ENCODE measurements at places on chromosomes 7 and 10.

DNA sequence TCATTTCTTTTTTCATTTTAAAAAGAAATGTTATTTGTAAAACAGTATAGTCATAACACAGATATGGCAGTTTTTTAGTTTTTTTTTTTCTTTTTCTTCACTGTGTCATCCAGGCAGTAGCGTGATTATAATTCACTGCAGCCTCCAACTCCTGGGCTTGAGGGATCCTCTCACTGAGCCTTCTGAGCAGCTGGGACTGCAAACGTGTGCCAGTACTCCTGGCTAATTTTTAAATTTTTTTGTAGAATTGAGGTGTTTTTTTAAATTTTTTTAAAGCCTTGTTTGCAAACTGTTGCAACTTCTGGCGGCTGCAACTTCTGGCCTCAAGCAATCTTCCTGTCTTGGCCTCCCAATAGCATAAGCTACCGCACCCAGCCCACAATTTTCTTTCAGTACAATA is 63.0 kb downstream of the HELLS start:
- DNase-seq = no peak

GRCh38 chr7:5295039-5296014 is 12.6 kb downstream of the SLC29A4 start:
- no peak for DNase-seq

GRCh38 chr7:129560831-129561230 is 50.7 kb upstream of the NRF1 start:
- no peak for DNase-seq

- DNase-seq = no peak
Observed at GRCh38 chr10:102384606-102385429, 10.7 kb upstream of the NFKB2 start.

DNA sequence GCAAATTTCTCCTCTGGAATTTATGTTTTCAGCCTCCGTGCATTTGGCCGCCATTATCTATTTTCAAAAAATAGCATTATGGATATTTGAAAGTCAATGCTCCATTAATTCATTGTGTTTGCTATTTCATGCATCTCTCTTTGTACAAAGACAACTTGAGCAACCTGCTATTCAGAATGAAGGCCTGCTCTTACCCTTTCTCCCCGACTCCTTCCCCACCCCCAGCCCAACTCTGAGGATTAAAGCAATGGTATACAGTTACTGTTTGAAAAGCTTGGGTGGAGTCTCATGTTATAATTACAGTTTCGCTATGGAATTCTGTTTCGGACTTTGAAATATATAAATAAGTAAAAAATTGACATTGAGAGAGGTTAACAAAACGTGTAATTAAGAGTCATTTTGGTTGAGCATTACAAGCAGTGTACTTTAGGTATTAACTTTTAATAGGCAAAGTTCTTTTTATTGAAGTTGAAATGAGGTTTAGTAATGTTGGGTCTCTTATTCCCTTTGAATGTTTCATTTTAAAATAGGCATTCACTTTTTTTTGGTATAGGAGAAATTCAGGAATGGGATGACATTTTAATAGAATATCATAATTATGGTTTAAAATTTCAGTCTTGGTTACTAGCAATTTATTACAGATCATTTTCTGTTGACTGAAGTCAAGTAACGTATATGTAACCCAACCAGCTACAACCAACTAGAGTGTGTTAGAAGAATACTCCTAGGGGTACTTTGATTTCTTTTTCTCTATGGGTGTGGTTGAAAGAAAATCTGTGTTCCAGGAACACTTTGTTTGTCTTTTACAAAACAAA is 93.1 kb downstream of the ARID5B start:
- no peak for DNase-seq

DNA sequence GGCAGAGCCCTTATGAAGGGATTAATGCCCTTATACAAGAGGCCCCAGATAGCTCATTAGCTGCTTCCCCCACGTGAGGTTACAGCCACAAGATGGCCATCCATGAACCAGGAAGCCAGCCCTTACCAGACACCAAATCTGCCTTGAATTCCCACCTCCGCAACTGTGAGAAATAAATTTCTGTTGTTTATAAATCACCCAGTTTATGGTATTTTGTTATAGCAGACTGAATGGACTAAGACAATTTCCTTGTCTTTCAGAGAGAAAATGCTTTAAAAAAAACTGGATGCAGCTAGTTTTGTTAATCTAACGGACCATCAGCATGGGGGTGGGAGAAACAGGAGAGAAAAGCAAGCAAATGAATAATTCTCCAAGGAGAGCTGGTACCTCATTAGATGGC is 36.5 kb downstream of the CBX3 start:
- no peak for DNase-seq

- no peak for DNase-seq
Observed at GRCh38 chr10:35336921-35337823, 863 bp downstream of the CCNY start.

DNA sequence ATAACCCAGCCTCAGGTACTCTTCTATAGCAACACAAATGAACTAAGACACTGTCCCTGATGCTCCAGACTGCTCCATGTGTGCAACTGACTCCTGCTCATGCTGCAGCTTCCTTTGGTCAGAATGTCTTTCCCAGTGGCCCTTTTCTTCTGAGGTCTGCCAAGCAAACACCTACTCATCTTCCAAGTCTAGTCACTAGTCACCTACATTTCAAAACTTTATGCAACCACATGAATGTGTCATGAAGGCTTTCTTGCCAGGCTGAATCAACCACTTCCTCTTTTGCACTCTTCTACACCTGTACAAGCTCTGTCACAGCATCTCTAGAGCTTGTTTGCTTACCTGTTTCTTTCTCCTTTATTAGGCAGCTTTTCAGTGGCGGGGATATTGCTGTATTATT is 75.8 kb downstream of the LSMEM1 start:
- no peak for DNase-seq

- DNase-seq = no peak
Observed at GRCh38 chr7:28107960-28108359, 72.6 kb downstream of the JAZF1 start.

GRCh38 chr10:14653271-14654161 is 121.2 kb downstream of the FAM107B start:
- DNase-seq = no peak

DNA sequence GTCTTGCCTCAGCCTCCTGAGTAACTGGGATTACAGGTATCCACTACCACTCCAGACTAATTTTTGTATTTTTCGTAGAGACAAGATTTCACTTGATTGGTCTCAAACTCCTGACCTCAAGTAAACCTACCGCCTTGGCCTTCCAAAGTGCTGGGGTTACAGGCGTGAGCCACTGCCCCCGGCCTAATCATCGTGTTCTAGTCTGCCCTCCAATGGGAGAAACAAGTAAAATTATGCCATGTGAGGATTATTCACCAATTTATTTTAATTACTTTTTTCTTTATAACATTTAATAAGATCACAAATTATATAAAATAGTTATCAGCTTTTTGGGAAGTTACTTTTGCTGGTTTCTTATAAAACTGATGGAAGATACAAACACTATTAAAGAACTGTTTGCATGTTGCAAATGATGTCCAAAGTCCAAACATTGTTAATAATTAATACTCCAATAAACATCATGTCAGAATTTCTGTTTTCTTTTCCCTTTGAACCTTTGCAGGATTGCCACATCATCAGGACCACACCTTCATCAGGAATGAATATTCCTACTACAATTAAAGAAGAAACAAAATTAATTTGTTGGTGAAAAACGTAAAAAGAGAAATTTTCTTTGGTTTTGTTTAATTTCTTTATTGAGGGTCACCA is 786 bp upstream of the AKR1C4 start:
- DNase-seq = no peak

- no peak for DNase-seq
Observed at GRCh38 chr7:729140-730000, 2.3 kb upstream of the PRKAR1B start.

DNA sequence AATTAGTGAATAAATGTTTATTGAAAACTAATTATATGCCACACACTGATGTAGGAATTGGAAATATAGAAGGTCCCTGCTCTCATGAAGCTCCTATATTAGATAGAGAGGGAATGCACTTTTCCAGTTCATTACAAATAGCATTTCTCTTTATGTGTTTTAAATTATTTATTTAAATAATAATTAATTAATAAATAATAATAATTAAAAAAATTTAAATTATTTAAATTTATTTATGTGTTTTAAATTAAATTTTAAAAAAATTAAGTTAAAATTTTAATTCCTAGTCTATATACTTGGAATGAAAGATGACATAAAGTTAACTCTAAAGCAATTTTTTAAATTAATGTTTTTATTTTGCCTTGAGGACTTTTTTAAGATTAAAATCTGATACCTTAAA is 121.7 kb upstream of the ZNF804B start:
- DNase-seq = no peak

GRCh38 chr10:112875476-112876267 is 74.4 kb upstream of the TCF7L2 start:
- DNase-seq = no peak

GRCh38 chr10:81847675-81848074 is 27.3 kb upstream of the NRG3 start:
- DNase-seq = no peak

GRCh38 chr10:132942101-132943057 is at the start of gene CFAP46:
TSS of gene CFAP46 (minus strand) at chr10:132942570. CDS start at chr10:132942484, 86 bp downstream.
- DNase-seq = no peak

Measured in activated CD4-positive, alpha-beta T cell treated with anti-CD3 and anti-CD28 coated beads for 24 hours (primary cell).